ENCODE measurements at places on chromosomes 1 and 21. TPM values are rescaled to one million over a fixed set of nuclear protein-coding genes. Genes with fewer than 3 reads are reported as not detected.

- no peak overlapping the region for H3K4me3 ChIP-seq
- H3K27ac ChIP-seq = no peak overlapping the region
- H3K27me3 ChIP-seq = no peaks in the 10 kb centered on the region
- no peaks in the 10 kb centered on the region for H3K4me1 ChIP-seq
Measured at GRCh38 chr1:113479713-113480676, 89.7 kb downstream of the MAGI3 start.

LY9 gene
- not detected for total RNA-seq

TRIM67 gene
- total RNA-seq = not detected

DNA sequence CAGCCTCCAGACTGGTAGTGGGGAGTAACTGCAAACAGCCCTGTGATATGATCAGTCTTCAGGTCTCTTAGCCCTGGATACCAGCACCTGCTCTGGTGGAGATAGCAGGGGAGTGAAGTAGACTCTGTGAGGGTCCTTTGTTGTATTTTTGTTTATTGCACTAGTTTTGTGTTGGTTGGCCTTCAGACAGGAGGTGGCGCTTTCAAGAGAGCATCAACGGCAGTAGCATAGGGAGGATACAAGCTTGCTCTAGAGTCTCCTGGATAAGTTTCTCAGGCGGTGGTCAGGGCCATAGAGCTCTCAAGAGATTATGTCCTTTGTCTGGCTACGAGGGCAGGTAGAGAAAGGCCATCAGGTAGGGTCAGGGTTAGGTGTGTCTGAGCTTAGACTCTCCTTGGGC lies 116.4 kb downstream of the USH2A start:
- H3K27ac ChIP-seq = no peak overlapping the region
- H3K27me3 ChIP-seq = no peaks in the 10 kb centered on the region
- no peak overlapping the region for H3K4me3 ChIP-seq
- peak; percentile 58 for DNase-seq
- no peaks in the 10 kb centered on the region for H3K4me1 ChIP-seq
- no peaks in the 10 kb centered on the region for H3K36me3 ChIP-seq

DNA sequence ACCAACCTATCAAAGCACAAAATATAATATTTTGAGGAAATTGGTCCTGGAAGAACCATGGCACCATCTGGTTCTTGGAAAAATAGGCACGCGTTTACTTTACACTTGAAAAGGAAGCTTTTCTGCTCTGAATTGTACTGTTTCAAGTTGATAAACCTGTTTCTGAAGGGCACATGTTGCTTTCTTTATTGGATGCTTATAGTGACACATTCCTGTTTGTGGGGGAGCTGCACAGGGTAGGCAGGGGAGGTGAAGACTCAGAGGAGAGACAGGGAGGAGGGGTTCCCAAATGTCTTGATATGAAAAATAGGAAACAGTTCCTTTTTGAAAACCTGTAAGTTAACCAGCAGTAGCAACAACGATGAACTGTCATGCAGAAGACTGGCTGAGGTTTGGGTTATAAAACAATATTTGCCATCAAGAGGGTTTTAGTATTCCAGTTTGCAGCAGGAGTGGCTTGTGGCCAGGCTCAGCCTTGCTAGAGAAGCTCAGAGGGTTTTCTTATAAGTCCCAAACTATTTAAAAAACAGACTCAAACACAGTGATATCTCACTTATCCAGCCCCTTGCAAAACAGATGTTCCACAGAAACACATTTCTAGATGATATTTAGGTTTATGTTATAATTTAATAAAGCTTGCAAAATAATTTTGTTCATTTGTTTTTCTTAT lies 127.0 kb upstream of the MROH9 start:
- H3K27me3 ChIP-seq = no peaks in the 10 kb centered on the region
- DNase-seq = no peak
- H3K36me3 ChIP-seq = no peaks in the 10 kb centered on the region

DNA sequence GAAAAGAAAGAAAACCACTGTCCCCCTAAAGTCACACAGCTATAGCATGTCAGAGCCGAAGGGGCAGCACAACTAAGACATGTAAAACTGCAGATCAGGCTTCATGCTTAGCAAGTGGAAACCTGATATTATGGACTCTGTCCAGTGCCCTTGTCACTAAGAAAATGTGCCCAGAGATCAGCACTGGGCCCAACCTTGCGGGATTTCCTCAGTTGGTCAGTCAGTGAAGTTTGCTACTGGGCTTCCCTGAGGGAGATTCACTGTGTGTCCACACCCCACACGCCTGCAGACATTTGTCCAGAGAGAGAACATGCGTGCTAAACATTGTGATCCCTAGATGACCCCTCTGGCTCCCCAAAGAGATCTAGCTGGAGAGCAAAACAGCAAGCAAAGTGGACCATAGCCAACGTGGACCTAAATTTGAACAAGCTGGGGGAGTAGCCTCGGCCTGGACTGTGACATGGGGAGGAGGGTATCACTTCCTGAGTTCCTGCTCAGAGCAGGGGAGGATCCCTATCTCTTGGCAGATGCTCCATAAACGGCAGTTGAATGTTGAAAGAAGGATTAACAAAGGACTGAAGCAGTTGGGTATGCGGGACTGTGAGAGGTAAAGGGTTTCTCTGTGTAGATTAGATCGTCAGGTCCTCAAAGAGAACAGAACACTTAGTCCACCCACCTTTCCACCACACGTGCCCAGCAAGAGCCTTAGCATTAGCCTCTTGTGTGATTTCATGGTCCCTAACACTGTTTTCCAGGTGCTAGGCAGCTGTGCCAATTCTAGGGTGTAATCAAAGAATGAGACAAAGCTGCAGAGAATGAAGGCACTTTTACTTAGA lies 53.6 kb downstream of the GLUL start:
- H3K4me3 ChIP-seq = no peak overlapping the region
- peaks cover 5% of the 10 kb centered on the region for H3K4me1 ChIP-seq
- no peaks in the 10 kb centered on the region for H3K36me3 ChIP-seq
- DNase-seq = no peak

RGS13 gene
- total RNA-seq = not detected
